RCC 7860 (cell line): ENCODE measurements at places on chromosomes 3 and 15.

GRCh38 chr3:45842851-45843625 lies 1.1 kb upstream of the LZTFL1 start:
- no peak for DNase-seq

DNA sequence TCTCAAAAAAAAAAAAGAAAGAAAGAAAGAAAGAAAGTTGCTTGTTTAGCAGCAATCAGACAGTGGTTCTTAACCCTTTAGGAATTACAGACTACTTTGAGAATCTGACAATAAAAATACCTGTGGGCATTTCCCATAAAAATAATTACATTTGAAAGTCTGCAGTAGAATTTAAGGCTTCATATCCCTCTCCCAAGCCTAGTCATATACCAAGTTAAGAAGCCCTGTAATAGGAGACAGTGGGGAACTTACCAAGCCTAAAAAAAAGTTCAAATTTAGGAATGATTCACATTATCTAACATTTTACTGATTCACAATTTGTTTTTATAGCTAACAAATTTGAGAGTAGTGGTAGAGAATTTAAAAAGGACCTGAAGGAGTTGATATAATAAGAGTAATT lies 47.5 kb downstream of the LRRFIP2 start:
- DNase-seq: no peak

DNA sequence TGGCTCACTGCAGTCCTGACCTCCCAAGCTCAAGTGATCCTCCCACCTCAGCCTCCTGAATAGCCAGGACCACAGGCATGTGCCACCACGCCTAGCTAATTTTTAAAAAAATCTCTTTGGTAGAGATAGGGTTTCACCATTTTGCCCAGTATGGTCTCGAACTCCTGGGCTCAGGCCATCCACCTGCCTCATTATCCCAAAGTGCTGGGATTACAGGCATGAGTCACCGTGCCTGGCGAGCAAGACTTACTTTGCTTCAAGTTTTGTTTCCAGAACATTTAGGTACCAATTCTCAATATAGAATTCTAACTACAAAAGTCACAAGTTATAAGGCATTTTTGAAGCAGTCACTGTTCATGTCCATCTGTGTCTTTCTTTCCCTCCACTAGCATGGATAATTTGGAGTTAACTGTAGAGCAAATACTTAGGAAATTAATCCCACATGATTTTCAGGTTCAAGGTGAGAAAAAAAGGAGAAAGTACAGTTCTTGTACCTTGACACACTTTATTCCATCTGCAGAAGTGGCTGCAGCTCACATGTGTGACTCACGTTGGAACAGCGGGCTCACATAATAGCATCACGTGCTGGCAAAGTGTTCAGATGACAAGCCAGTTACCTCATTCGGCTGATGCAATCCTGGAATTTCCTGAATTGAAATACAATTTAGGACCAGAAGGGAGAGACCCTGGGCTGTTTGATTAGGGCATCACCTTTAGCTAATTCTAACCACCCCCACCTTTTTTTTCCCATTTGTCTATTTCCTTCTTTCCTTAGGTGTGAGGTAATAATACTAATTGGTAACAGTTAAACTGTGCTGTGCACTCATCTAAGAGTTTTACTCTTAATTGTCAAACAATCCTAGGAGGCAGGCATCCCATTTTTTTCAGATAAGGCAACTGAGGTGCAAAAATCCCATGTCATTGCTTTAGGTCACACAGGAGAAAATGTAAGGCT lies 46.9 kb upstream of the NEDD4 start:
- peak; percentile 89 for DNase-seq

DNA sequence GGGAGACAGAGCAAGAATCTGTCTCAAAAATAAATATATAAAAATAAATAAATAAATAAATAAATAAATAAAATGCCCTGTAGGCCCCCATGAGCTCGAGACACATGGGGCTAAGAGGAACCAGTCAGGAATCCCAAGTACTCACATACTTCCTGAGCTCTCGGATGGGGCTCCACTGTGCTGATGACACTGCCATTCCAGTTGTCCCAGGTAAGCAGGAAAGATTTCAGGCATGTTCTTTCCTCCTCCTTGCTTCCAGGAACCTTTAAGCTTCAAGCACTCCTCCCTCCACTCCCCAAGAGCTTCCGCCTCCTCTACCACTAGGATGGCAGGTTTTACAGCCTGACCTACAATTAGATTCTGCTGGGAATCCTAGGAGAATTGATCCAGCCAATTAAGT lies 113.4 kb downstream of the SLC49A4 start:
- no peak for DNase-seq

DNA sequence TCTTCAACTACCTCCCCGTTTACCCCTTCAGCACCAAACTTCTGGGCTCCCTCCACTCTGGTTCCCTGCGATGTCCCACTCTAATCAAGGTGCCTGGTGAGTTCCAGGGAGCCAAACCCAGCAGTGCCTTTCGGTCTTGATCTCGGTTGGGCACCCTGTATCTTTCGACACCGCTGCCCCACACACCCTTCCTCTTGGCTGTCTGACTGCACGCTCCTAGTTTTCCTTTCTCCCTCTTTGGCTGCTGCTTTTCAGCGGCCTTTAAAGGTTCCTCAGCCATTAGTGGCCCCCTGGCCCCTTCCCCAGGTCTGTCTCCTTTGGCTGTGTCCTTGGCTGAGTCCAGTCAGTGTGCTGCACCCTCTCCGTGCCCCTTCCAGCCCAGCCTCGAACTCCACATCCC lies 784 bp downstream of the TTLL3 start:
- DNase-seq: no peak

DNA sequence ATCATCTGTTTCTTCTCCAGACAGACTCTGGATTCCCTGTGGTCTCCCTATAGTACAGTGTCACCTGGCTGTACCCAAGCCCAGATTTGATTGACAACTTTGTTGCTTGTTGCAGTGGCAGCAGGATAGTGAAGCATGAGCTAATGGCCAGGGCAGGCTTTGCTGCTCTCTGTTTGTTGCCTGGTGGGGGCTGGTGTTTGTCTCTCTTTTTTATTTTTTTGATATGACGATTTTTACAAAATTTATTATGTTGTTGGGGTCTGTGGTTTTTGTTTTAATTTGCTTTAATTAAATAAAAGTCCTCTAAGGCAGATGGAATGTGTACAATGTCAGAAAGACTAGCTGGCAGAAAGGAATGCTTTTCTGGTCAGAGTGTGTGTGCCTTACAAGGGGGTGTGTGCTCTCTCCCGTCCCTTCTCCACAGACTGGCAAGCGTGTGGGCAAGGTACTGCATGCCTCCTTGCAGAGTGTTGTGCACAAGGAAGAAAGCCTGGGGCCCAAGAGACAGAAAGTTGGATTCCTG lies 15.2 kb upstream of the CLEC3B start:
- peak; percentile 80 for DNase-seq

DNA sequence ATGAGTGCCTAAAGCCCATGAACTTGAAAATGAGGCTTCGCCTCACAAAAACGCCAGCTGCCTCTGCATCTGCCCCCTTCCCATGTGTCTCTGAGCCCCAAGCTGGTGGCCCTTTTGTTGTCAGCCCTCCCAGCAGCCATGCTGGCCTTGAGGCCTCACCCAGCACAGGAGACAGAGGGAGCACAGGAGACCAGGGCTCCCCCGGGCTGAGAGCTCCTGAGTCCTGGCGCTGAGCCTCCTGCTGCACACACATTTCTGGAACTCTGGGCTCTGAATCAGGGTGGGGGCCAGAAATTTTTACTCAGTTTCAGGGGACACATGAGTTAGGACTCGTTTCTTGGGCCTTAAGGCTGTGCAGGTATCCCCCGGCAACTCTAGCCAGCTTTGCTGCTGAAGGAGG lies 56.4 kb upstream of the ACAD9 start:
- DNase-seq: no peak

- DNase-seq: no peak
Measured at GRCh38 chr3:66993082-66993481, 5.0 kb upstream of the KBTBD8 start.

- no peak for DNase-seq
Measured at GRCh38 chr15:99371180-99372103, 120.2 kb downstream of the LRRC28 start.

- DNase-seq: no peak
Measured at GRCh38 chr15:38873158-38873557, 308.5 kb upstream of the RASGRP1 start.

DNA sequence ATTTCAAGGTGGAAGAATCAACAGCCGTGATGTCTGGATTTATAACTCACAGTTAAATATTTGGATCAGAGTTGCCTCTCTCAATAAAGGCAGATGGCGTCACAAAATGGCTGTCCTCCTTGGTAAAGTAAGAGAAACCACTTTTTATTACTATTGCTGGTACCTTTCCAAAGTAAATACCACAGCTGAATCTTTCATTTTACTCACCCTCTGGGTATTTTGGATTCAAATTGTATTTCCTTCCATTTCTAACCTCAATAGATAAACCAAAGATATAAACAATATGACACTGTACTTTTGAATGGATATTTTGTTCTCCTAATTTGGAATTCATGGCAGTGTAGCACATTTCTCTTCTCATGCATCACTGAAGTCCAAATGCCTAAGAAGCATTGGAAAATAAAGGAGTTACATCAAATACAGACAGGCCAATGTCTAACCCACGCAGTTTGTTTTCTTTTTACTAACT lies 29.5 kb downstream of the KLHL24 start:
- peak; percentile 62 for DNase-seq

- DNase-seq: no peak
Measured at GRCh38 chr3:121855555-121855954, 20.5 kb downstream of the EAF2 start.

DNA sequence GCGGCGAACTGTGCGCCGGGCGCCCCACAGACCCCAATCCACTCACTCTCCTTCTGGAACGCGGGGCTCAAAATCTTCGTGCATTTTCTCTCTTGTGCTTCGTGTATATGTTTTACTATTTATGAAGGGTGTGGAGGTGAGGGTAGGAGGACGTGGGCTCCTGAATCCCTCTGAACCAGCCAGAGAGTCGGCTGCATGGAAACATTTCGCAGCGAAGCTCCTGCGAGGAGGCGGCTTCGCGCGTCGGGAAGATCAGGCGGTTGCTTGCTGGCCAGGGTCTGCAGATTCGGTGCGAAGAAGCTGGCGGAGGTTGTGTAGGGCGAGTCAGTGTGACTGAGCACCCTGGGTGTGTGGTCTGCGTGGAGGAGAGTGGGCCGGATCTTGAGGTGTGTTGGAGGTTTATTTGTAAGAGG lies 1.1 kb downstream of the CNTN4 start:
- no peak for DNase-seq

DNA sequence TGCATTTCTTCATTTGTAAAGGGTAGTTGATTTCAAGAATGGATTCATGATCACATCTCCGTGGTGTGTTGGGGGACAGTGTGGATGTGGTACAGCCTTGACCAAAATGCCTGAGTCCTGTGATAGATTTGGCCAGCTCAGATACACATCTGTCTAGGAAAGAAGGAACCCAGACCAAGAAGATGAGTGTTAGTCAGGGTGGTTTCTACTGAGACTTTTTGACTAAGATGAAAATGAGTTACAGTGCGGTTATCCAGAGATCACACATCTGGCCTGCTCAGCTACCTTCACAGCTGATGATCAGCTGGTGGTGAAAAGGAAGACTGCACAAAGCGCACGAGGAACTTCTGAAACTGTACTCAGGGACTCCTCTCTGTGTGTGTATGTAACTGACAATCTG lies 68.0 kb downstream of the FNDC3B start:
- DNase-seq: no peak

DNA sequence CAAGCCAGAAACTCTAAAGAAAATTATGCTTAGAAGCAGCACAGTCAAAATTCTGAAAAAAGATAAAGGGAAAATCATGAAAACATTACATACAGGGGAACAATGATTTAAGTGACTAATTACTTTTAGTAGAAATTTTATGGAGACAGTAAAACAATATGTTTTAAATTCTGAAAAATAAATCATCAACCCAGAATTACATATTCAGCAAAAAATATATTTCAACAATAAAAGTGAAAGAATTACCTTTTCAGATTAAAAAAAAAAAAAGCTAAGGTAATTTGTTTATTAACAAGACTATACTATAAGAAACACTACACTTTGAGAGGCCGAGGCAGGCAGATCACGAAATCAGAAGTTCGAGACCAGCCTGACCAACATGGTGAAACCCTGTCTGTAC lies 32.4 kb upstream of the IGF2BP2 start:
- no peak for DNase-seq

- no peak for DNase-seq
Measured at GRCh38 chr3:106740116-106740515, 637.1 kb upstream of the CCDC54 start.

DNA sequence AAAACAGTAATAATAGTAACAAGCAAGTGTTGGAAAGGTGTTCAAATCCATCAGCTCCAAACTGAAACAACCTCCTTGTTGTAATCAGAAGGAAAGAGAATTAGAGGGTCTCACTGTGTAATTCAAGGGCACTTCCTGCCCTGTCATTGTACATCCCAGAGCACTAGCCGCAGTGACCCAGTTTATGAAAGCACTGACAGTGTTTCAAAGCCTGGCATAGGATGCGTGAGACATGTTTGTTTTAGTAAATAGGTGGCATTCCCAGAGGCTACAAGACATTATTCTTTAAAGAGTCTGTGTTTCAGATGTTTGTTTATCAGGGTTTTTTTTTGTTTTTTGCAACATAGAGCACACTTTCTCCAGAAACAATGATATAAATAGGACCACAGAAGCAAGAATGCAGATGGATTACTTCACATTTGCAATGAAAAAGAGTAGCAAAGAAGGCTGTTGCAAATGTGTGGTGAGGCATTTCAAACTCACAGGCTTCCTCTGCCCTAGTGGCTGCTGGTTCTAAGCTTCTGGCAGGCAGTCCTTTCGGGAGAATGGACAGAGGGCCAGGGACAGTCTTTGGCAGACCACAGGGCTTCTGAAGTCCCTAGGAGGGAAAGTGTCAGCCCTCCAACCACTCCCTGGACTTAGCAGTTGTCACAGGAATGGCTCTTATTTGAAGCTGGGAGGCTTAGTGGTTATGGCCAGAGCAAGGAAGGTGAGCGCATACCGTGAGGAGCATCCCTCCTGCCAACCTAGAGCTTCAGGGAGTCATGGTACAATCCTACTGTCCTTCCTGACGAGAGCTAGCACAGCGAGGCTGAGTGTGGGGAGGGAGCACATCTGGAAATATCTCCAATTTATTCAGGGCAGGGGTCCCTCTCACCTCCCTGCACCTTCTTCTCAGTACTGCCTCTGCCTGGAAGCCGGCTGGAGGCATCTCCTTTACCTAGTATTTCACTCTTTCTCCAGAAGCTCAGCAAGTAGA lies 31.4 kb upstream of the TIPARP start:
- no peak for DNase-seq

DNA sequence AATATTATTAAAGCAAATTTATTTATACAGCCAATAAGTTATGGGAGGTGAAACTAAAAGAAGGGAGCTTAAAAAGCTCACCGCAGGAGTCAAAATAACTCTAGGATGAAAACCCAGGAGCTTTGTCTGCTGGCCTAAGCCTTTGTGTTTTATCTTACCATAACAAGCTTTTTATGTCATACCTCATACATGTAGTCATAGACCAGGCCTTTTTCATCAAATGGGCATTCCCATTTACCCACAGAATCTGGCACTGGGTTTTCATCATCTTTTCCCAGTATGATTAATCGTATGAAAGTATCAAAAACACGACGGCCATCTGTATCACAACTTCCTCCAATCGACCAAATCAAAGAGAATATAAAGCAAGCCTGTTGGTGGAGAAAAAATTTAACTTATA lies 122.8 kb downstream of the DNAH12 start:
- DNase-seq: no peak
